ENCODE measurements at places on chromosomes 4 and X.

GRCh38 chr4:109665783-109666485 is 37.3 kb downstream of the CASP6 start:
- DNase-seq, result no peak

GRCh38 chr4:88729146-88729760 is 31.6 kb upstream of the NAP1L5 start:
- no peak for DNase-seq

- DNase-seq, result no peak
Measured at GRCh38 chr4:152462695-152463094, 73.2 kb downstream of the FBXW7 start.

DNA sequence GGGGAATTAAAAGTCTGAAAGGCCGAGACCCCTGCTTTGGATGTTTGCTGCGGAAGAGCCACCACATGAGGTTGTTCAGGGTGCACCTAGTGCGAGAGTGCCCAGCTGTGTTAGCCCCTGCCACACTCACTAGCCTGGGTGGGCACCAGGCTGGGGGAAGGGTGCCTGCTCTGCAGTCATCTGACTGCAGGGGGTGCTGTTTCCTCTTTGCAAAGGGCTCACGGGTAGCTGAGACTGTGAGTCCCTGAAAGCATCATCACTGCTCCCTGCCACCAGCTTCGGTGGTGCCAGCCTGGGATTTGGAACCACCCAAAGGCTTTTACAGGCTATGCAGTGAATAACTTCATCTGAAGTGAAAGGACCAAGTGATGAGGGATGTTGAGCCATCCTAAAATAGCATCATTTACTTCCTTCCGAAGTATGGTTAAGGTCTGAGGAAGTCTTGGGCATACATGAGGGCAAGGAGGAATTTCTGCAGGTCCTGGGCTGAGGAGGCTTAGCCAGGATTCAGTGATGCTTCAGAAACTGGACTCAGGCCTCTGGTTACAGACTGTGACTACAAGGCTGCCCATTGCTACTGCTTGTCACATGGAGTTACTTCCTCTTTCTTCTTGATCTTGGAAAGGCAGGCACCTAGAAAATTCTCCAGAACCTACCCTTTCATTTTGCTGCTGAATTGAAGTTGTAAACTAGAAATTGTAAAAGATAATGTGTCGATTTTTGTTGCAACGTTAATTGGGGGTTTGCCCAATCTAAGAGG is 293.2 kb upstream of the PRPS2 start:
- DNase-seq, result no peak

DNA sequence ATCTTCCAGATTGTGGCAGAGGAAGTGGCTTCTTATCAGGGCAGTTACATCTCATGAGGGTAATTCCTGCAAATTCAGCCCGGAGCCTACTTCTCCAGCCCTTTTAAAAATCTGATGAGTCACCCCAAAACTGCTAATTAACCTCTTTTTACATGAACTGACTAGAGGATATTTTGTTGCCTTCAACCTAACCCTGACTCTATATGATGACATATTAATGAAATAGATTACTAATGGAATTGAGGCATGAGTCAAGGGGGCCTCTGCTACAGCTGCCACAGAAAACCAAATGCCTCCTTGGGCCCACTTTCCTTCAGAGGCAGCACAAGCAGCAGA is 72.5 kb downstream of the QRFPR start:
- no peak for DNase-seq
